ENCODE measurements at places on chromosomes 7 and 10.
A peak's percentile ranks its signal among the peaks of the same experiment; 100 is the strongest.

DNA sequence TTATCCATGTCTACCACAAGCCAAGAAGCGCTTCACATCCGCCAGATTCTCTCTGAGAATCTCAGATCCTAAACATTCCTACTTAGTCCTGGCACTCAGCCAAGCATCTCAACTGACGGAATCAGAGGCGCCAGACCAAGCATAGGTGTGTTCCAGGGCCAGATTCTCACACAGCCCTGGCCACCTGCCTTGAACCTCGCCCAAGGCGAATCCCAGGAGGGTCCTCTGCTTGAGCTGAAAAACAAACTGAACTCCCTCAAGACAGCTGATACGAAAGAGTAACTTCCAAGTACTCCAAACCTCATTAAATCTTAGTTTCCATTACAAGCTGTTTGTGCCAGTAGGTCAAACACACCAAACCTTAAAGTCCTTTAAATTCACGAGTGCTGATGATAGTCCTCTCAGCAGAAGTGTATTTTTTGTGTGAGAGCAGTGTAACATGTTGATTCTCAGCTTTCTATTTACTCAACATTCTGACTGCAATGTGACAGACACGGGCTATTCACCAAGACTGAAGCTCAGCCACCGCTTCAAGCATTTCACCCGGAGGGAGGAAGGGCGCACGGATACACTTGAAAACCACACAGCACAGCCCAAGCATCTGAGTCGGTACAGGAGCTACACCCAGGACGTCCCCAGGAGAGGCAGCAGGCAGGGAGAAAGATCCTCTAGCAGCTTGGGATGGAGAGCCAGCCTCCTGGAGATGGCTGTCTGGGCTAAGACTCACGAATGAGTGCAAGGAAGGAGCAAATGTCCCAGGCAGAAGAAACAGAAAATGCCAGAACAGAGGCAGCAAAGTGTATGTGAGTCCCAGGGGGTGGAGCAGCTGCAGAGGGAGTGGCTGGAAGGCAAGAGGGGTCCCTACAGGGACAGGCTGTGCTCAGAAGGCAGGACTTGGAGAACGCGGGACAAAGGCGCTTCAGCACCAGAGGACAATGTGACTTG lies 6.0 kb downstream of the PARD3 start:
- DNase-seq, result no peak

- no peak for DNase-seq
Observed at GRCh38 chr10:27687743-27688142, 57.9 kb downstream of the MKX start.

DNA sequence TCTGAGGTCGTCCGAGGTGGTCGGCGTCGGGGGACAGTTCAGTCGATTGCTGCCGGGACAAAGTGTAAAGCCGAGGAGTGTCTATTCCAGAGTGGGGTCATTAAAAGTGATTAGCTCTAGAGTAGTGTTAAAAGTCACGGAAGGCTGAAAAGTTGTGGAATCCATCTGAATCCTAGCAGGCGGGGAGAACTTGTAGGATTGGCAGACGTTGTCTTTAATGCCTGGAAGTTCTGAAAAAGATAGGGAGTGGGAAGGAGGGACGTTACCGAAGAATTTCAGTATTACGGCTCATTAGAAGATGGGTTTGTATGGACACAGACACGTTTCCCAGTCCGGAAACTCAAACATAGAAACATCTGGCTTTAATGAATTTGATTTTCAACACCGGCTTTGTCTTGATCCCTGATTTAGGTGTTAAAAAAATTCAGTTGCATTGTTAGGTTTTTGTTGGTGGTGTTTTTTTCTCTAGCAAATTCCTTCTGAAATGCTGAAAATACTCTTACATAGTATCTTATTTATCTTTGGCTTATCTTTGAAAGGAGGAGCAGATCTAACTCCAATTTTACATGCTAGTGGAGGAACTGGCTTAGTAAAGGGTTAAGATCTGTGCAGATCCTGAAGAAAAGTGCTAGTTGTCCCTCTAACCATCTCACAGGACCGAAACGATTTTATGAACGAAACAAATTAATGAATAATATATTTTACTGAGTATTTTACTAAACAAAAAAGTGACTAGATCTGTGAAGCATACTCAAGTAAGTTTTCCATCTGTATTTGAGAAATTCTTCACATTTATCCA lies 900 bp downstream of the MKLN1 start:
- DNase-seq, result no peak

DNA sequence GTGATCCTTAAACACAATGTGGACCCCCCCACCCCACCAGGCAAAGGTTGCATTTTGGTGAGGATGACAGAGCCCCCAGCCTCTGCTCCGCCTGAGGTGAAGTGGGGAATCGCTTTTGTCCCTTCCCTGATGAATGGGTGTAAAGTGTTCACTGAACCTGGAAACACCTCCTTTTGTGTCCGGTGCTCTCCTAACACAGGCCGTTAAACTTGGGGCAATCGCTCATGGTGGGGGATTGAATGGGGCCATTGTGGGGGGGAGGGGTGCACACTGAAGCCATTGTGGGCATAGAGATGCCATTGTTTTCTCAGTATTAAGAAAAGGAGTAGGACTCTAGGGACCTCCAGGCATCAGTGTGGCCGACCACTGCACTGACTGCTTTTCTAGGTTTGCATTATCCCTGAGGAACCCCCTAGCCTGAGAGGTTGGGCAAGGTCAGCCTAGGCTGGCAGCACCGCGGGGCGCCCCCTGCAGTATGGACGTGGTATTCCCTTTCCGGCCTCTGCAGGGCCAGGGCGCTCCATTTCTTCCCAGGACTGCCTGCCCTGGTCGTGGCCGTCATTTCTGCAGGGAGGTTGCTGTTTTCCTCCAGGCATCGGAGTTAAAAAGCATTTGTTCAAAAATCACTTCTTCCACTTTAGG lies 158.3 kb downstream of the TCF7L2 start:
- DNase-seq, result no peak

DNA sequence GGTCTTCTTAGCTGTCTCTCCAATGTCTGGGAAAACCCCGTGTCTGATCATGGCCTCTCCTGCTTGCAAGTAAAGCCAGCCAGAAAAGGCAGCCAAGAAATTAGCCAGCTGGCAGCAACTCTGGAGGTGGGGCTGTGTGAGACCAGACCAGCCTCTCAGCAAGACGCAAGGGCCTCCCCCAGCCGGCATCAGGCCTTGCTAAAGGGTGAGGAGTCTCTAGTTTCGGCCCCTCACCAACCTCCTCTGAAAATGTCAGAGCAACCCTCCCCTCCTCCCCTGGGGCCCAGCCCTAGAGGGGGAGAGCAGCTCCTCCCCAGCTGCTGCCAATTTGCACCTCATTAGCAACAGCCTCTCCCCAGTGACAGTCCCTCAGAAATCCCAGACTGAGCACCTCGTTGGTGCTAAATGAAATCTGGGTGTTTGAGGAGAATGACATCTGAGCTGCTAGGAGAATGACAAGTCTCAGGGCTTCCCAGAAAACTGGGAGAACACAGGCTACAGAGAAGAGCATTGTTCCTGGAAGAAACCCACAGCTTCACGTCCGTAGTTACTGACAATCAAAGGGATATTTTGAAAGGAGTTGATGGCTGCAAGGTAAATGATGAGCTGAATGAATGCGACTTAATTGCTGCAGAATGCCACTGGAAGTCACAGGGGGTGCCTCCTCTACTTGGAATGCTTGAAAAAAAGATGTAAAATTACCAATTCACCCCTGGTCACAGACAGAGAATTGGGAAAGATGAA lies 25.9 kb downstream of the DGKI start:
- DNase-seq, result no peak

GRCh38 chr7:130381468-130382312 lies 1.4 kb downstream of the CPA1 start:
- no peak for DNase-seq

GRCh38 chr7:116399819-116400218 lies 99.7 kb upstream of the CAV2 start:
- DNase-seq, result no peak

DNA sequence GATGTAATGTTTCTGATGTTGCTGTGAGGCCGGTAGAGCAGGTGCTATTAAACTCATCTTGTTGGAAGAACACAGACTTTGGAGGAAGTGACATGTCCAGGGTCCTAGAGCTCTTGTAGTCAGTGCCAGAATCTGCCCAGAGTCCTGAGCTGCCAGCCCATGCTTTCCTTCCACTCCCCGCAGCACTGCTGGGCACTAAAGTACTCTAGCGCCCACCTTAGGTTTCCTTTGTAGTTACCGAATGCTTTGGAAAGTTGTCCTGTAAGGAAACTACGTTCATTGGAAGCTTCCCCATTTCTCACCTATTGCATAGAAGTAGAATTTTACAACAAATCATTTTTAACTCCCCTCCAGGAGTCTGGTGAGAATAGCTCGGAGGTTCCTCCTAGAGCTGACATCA lies 11.0 kb downstream of the ZNF862 start:
- no peak for DNase-seq

DNA sequence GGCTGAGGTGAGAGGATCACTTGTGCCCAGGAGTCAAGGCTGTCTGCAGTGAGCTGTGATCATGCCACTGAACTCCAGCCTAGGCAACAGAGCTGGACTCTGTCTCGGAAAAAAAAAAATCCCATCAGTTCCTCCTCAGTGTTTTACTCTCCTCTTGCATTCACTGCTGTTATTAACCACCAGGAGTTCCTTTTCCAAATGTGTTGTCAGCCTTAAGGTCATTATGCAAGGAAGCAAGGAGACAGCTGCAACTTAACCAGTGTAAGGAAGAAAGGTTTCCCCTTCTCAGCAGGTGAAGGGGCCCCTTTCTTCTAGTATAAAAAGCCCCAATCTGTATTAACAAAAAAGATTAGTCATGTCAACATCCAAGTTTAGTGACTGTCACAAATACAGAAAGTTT lies 86.6 kb upstream of the LEP start:
- DNase-seq, result no peak

DNA sequence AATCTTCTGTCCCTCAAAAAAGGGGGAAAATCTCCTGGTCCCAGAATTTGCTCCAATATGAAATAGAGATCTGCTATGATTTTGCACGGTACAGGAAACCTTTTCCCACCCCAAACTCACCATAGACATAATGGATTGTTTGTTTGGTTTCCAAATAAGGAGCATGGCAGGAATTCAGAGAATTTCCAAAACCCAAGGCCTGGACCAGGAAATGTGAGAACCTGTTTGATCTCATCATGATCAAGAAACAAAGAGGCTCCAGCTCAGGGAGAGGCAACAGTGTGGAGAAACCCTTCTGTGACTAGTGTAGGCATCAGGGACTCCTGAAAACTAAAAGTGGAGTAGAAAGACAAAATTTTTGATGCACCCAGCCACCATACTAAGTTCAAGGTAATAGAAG lies 1548.1 kb upstream of the LRRTM3 start:
- DNase-seq, result no peak

DNA sequence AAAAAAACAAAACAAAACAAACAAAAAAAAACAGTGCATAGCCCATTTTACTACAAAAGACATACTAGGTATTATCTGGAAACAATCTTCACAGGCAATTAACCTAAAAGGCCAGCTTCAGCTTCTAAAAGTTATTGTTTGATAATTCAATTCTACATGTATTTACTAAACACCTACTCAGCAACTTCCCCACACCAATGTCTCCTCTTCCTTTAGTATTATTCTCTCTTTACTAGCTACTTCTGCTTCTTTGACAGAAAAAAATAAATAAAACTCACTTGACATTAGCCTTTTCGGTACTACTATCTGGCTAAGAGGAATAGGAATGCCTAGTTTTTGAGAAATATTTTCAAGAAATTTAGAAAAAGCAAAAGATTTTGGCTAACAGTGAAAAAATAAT lies 2.8 kb downstream of the TM9SF3 start:
- DNase-seq, result no peak

DNA sequence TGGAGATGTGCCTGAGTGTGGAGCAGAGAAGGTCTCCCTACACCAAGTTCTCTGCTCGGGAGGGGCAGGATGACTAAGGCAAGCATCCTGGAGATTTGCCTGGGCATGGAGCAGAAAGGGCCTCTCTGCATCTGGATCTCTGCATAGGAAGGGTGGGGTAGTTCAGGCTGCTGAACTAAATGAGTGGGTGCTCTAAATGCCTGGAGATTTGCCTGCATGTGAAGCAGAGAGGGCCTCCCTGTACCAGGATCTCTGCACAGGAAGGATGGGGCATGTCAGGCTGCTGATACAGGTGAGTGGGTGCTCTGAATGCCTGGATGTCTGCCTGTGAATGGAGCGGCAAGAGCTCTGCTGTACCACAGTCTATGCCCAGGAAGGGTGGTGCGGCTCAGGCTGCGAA lies 680.7 kb downstream of the SUGCT start:
- DNase-seq, result no peak

- DNase-seq, result no peak
Observed at GRCh38 chr7:9761224-9761623, 1212.4 kb upstream of the PHF14 start.

GRCh38 chr10:112711366-112711765 lies 238.7 kb upstream of the TCF7L2 start:
- no peak for DNase-seq

DNA sequence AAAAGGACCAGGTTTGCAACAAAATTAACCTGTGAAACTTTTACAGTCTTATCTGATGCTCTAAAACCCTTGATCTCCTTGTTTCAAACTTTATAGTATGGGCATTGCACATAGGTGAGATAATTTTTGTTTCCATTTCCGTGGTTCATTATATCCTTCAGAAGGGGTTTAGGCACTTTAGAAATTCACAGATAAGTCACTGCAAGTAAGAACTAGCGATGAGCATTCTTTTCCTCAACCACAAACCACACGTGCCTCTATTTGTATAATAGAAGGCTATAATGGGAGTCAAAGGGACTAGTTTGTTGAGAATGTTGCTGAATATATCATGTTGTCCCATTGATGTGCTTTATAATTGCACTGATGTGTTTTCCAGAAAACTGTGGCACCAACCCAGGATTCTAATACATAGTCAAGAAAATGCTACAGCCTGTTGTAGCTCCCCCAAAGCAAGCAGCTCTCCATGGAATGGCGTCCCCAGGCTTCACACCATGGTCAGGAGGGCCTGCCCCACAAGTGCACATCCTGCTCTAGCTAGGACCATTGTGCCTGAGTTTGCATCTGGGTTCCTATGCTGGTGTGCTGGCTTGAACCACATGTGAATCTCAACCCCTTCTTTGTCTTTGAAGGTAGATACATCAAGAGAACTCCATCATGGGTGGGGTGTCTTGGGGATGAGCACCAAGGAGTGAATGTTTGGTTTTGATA lies 14.0 kb upstream of the ATXN7L1 start:
- no peak for DNase-seq

DNA sequence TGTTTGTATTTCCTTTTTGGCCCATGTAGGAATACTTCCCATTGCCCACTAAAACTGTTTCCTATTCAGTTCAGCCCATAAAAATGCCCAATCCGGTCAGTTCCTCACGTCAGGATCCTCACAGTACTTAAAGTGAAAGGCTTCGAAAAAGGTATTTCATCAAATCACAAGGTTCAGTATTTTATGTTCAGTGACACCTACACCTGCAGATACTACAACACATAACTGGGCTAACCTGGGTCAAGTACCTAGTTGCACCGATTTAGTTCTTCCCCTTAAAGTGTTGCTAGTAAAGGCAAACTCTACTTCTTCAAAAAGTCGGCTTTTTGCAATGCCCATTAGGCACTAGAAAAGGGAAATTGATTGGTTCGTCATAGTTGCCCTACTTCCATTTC lies 1.1 kb downstream of the SNX13 start:
- DNase-seq, result peak; percentile 16

GRCh38 chr7:20275637-20276036 lies 55.1 kb upstream of the ITGB8 start:
- DNase-seq, result no peak
